CD8-positive, alpha-beta T cell (primary cell): ENCODE measurements at places on chromosomes 1 and 21. TPM values are rescaled to one million over a fixed set of nuclear protein-coding genes. Genes with fewer than 3 reads are reported as not detected.

DNA sequence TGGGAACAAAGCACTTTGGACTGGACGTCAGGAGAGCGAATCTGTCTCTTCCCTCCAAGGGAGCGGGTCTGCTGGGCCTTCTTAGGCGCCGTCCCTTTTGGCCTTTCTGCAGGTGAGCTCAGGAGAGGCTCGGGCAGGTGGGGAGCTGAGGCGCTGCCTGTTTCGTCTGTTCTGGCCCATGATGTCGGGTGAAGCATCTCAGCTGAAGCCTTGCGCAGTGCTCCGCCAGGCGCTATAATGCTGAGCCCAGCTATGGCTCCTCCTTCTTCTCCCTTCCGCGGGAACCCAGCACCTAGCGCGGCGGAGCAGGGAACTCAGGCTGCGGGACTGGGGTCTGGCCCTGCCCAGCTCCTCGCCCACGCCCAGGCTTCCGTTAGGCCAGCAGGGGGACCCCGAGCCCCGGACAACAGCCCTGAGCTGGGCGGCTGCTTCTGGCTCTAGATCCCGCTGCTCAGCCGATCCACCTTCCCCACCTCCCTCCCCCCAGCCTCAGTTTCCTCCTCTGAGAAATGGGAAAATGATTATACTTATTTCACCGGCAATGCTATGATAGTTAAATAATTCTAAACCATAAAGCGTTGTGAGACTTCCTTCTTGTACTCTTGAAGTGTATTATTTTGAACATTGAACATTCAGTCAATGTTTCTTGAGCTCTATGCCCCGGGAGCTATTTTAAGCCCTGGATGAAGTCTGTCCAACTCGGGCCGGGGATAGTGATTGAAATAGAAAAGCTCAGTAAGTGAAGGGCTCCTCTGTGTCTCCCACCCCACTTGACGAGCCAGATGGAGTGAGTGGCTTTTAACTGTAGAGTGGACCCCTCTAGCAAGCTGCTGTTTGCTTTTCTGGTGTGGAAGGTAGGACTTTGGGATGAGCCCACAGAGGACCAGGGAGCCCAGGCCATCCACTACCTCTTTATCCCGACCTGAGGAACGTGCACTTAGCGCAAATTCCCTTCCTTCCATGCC lies 9.6 kb upstream of the ADORA1 start:
- no peak for DNase-seq

DNA sequence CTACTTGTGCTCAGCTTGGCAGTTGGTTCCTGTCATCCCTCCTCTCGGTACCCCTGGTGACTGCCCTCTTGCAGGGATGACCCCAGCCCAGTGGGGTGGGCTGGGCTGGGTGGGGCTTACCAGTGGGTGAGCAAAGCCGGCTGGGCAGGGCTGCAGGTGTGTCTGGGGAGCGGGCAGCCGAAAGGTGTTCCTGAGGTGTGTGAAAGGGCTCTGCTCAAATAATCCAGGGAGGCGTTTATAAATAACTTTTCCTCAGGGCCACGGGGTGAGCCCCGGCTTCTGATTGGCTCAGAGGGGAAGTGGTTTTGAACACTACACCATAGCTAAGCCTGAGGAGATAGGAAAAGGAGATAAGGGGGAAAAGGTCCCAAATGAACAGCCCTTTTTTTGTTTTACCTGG lies at the start of gene SLC26A9:
Gene SLC26A9 (minus strand): TSS at position 212 of the 400 bp plus-strand sequence. CDS start 7,636 bp downstream, outside the sequence.
- DNase-seq = no peak

The LCE3E gene
- total RNA-seq = not detected

The AIM2 gene
- 0.43 TPM for total RNA-seq

DNA sequence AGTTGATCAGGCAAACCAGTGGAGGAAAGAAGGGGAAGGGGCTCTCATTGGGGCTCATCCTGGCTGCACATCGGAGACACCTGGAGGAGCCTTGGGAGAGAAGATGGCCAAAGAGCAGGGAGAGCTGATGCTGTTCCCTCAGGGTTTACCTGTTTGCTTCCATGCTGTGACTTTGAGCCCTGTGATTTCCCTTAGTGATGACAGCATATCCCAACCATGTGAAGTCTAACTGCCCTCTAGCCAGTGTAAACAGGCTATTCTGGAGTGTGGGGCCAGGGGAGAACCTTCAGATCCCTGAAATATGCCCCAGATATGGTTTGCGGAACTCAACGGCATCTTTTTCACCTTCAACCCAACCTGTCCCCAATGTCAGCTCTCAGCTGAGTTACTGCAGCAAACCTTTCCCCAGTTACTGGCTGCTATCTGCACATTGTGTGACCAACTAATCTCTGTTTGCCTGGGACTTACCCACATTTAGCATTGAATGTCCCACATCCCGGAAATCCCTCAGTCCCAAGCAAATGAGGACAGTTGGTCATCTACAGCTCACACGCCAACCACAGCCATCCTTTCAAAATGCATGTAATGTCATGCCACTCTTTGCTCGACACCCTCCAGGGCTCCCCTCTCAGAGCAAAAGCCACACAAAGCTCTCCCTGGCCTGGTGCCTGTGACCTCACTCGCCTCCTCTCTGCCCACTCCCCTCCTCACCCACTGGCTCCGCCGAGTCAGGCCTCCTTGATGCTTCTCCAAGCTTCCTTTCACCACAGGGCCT lies 242.3 kb downstream of the KCNJ6 start:
- DNase-seq = no peak

GRCh38 chr1:185996211-185996610 lies 262.0 kb downstream of the HMCN1 start:
- no peak for DNase-seq

The CD84 gene
- 31.7 TPM for total RNA-seq

DNA sequence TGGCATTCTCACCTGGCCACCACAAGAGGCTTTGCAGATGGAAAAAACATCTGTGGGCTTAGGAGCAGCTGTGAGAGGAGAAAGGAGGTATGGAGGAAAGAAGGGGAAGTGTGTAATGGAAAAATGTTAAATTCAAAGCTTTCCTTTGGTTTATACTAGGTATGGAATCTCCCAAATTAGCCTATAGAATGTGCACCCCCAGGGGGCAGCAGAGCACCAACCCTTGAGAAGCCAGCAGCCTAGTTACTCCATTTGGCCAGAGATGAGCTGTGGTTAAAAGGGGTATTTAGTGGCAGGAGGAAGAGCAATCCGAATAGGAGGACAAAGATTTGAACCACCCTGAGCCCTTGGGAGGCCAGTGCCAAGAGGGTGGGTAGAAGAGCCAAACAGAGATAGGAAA lies 97.5 kb upstream of the CTTNBP2NL start:
- no peak for DNase-seq

DNA sequence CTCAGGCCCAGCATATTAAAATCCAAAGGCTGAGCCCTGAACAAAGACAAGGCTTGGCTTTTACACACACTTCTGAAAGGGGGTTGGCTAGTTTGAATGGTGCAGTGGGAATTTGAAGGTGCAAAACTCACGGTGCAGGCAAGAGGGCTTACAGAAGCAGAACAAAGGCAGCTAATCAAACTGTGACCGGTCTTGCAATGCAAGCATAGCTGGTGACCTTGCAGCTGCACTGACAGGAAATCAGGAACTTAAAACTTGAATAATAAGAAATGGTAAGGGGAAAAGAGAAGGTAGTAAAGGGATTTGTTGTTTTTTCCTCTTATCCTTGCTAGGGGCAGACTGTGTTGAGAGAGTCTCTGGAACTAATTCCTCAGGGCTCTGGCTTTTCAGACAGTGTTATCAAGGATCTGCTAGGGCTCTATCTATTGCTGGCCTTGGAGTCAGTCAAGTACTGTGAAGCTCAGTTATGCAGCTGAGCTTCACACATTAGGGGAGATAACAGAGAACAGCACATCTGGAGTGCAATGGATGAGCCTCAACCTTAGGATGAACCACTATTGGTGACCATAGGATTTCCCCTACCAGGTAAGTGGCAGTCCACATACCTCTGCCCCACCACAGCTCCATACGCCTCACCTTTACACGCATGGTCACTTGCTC lies 97.6 kb downstream of the PPIAL4G start:
- DNase-seq = no peak

DNA sequence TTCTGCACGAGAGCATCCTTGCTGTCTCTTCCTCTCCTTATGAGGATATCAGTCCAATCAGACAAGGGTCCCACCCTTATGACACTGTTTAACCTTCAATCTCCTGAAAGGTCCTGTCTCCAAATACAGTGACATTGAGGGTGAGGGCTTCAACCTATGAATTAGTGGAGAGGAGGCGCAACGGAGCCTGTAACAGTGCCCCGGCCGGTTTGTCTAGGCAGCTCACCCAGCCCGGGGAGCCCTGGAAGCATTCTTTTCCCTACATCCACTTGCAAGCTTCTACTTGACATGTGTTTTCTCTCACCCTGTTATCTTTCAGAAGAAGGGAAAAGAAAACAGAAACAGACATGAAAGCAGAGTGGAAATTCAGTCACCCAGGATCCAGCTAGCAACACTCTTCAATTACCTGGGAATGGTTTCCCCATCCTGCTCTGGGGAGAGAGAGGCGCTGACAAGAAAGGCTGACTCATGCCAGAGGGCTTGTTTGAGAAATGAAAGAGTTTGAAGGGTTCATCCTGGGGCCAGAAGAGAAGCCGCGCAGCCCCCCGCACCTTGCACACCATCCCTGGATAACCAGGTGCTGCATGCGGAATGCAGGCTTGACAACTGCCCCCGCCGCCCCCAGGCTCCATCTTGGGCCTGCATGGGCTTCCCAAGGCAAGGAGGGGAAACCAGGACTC lies 394.9 kb downstream of the NPHP4 start:
- DNase-seq = no peak

The SPRR4 gene
- not detected for total RNA-seq

- no peak for DNase-seq
Measured at GRCh38 chr1:112544011-112544688, 35.4 kb downstream of the WNT2B start.

The TMEM82 gene
- total RNA-seq = not detected
